ENCODE measurements at places on chromosomes 1 and 21.

- DNase-seq: no peak
These were observed 192.8 kb upstream of the NRIP1 start for GRCh38 chr21:15257646-15258045.

DNA sequence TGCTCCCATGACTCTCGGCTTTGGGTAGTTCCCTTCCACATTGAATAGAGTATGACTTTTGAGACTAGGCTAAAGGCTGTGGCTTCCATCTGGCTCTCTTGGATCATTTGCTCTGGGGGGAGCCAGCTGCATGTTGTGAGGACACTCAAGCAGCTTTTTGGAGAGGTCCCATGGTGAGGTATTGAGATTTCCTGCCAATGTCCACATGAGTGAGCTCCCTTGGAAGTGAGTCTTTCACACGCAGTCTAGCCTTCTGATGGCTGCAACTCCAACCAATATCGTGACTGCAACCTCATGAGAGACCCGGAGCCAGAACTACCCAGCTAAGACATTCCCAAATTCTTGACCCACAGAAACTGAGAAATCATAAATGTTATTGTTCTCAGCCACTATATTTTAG is 127.7 kb upstream of the KAZN start:
- DNase-seq: no peak

- no peak for DNase-seq
These were observed 54.1 kb downstream of the C8A start for GRCh38 chr1:56908619-56909221.

DNA sequence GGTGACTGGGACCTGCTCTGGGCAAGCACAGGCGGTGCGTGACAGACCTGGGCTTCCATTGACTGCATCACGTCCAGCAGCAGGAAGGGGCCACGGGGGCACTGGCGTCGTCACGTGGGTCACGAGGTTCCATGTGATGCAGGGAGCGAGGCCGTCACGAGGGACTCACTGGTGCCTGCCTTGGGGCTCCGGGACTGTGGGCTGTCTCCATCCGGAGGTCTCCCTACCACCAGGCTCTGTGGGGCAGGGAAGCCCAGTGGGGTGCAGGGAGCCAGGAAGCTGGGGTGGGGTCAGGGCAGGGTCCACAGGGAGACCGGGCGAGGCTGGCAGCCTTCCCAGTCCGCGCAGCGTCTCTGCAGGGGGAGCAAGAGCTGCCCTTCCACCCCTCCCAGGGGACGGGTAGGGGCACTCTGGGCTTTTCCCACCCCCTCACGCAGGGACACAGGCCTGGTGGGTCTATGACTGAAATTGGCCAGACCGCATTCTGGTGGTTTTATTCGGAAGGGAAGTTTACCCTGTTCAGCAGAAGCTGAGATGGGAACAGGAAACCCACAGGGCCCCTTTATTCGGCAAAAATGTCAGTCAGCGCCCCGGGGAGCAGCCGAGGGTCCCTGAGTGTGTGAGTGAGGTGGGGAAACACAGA is 416 bp upstream of the TNFRSF14 start:
- DNase-seq: no peak

- DNase-seq: no peak
These were observed 30.5 kb upstream of the PADI2 start for GRCh38 chr1:17149771-17150170.

DNA sequence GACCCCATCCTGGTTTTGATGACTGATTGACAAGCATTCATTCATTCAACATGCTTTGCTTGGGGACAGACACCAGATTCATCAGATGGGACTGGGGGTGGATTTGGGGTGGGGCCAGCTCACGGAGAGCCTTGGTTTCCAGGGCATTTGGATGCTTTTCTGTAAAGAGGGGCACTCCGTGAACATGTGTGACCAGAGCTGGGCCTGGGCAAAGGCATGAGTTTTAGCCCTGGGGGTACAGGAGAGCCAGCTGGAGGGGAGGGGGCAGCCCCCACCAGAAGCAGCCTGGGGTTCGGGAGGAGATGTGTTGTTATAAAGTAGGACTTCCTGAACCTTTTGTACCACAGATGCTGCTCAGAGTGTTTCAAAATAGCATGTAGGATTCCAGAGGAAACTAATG is 99.7 kb downstream of the RIPK4 start:
- no peak for DNase-seq

Measured in LoVo (cell line).